ENCODE measurements at places on chromosomes 3 and 15.

DNA sequence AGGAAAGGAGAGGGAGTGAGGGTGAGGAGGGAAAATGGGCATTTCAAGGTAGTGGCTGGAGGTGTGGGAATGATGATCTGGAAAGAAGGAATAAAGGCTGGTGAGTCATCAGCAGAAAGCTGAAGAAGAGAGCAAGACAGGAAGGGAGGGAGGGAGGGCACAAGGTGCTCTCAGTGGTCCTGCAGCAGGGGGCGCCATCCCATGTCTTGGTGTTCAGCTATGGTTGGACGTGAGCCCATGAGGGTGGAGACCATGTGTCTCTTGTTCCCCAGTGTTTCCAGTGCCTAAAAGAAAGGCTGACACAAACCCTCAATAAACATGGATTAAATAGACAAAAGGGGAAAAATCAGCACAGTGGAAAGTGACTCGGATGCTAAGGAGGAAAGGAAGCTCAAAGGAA lies 228.5 kb downstream of the NTRK3 start:
- no peak for DNase-seq

GRCh38 chr3:188310270-188310710 lies 156.3 kb downstream of the LPP start:
- DNase-seq, result no peak

DNA sequence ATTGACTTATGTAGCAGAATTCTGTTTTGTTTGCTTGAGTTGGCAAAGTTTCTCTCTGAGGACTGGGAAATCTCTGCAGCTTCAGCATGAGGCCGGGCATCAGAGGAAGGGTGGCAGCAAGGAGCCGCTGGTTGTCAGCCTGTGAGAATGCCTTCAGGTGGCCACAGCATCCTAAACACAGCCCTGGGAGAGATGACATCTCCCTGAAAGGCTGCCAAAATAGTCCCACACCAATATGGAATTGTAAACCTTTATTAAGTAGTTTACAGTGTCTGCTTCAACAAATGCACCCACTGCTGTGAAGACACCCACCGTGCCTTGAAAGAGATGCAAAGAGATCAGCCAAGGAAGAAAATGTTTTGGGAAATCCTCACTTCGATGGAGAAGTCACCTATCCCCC lies 609.7 kb upstream of the ARRDC4 start:
- DNase-seq, result no peak

GRCh38 chr15:68426116-68426515 lies 5.8 kb downstream of the ITGA11 start:
- DNase-seq, result no peak

DNA sequence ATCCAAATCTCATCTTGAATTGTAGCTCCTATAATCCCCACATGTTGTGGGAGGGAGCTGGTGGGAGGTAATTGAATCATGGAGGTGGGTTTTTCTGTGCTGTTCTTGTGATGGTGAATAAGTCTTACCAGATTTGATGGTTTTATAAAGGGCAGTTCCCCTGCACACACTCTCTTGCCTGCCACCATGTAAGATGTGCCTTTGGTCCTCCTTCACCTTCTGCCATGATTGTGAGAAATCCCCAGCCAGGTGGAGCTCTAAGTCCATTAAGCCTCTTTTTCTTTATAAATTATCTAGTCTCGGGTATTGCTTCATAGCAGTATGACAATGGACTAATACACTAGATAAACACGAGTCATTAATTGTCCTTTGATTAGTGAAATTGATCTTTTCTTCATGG lies 214.5 kb upstream of the CFAP20DC start:
- no peak for DNase-seq

DNA sequence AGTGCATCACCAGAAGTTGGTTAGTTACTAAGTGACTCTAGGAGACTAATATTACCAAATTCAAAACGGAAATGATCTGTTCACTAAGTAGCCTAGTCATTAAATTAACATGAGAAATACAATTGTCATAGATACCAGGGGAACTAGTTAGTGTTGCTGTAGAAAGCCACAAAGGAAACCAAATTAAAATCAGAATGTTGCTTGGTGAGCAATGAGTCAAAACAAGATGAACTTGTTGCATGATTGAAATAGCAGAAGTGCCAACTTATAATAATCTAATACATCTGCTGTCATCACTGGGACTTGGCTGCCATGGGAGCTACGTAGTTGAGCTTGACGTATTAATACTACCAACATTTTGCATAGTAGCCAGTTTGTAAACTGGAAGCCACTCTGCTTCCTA lies 458.1 kb downstream of the DIPK2A start:
- DNase-seq, result no peak

GRCh38 chr15:73965094-73965757 lies 26.9 kb downstream of the STOML1 start:
- no peak for DNase-seq

DNA sequence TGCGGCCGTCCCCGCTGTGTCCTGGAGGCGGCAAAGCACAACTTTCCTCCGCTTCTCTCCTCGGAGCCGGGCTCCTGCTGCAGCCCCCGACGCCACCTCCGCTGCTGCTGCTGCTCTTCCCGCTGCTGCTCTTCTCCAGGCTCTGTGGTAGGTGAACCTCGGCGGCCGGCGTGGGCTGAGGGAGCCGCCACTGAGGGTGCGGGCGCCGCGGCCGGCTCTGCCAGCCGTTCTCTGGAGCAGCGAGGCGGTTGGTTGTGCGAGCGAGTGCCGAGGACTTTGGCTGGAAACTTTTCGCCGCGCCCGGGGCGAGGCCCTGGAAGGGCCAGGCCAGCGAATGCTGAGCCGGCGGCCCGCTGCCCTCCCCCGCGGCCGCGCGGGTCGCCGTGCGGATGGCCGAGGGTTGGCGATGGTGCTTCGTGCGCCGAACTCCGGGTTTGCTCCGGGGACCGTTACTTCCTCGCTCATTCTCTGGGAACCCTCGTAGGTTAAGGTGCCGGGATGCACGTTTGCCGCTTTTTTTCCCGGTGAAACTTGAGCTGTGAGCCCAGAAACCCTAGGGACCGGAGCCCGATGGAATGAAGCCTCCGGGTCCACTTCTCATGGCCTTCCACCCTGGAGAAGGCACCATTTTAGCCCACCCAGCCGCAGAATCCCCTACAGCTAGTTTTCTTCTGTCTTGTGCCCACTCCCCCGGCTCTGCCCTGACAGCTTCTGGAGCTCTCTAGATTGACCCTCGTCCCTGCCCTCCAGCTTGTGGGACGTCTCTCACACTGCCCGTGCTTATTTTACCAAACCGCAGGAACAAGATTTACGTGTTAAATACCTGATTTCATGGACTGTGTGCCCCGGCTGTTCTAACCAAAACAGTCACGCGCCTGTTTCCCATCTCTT lies 660 bp downstream of the NECTIN3 start:
- DNase-seq, result no peak

- peak; percentile 94 for DNase-seq
Measured at GRCh38 chr3:102156426-102156825, 278.4 kb upstream of the ZPLD1 start.

- no peak for DNase-seq
Measured at GRCh38 chr15:26314577-26314976, 451.4 kb upstream of the ATP10A start.

DNA sequence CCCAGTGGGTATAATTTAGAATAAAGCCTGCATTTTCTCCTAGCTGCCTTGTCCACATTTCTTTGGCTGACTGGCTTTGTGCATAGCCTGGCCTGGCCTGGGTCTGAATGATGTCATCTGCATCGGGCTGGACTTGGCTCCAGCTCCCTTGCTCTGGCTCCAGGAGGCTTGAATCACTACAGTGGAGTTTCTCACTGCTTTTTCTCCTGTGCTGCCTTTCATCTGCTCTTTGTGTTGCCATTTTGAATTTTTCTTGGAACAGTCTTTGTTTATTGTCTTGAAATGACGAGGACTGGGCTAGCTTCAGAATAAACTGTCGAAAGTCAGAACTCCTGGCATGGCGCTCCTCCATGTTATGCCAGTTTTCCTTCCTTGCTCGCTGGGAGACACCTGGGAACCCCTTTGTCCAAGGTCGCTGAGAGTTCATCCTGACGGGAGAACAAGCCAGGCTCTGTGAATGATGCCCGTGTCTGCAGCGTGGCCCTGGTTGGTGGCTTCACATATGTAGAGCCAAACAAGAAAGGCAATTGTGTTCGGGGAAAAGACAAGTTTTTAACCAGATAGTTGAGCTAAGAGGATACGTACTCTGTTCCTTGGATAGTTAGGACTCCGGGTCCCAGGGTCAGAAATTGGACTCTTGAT lies 258.9 kb downstream of the PDZRN3 start:
- no peak for DNase-seq

DNA sequence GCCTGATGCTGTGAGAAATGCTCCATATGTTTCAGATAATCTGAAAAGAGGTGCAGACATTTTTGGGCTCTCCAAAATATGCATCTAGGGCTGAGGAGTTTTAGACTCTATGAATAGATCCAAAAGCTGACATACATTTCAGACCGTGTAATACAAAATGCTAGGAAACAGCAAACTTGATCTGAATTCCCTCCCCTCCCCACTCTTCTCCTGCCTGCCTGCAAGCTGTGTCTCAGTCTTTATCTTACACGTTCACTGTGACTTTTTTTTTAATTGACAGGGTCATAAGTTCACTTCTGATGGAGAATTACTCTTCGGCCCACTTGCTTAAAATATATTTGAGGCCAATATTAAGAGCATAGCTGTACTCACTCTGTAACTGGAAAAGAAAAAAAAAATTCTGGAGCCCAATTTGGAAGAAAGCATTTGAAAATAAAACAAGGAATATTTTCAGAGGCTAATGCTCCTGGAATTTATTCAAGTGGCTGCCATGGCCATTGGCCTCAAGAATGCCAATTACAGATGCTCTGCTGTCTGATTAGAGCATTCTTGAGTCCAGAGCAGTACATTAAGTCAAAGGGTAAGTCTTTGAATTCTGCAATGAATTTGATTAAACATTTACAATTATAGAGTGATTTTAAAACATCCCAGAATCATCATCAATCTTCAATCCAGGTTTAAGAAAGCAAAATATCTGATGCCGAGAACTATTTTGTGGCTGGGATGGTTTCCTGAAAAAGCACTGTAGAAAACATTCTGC lies 146.2 kb upstream of the SEMA6D start:
- no peak for DNase-seq

GRCh38 chr15:22236469-22236868 lies 156.1 kb downstream of the OR4M2 start:
- no peak for DNase-seq

DNA sequence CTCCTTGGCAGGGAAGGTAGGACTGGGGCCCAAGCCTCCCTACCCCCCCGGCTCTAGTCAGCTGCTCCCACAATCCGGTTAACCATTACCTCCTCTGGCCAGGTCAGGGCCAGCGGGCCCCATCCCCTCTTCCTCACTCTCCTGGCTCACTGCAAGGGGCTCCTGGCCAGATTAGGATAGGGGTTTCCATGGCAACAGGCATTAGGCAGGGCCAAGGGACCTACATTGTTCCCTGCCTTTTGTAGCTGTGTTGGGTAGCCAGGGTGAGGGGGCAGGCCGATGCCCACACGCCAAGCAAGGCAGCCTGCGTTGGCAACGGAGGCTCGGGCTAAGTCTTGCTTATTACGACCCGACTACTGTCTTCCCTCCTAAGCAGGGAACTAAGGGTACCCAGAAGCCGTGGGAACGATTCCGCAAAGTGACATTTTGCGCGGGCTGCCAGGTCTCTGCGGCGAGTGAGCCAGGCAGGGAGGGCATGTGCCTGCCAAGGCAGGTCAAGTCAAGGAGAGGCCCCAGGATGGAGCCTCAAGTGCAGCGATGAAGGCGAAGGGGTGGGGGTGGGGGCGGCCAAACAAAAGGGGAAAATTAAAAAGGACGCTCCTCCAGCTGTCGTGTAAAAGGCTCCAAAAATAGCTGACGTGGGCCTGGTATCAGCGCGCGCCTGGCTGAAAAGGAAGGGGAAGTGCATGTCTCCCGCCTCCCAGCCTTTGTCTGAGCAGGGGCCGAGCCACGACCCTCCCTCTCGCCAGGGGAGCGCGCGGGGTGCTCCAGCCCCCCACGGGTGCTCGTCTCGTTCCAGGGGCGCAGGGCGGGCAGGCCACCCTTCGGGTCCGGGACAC lies 919 bp downstream of the IDH2 start:
- no peak for DNase-seq

DNA sequence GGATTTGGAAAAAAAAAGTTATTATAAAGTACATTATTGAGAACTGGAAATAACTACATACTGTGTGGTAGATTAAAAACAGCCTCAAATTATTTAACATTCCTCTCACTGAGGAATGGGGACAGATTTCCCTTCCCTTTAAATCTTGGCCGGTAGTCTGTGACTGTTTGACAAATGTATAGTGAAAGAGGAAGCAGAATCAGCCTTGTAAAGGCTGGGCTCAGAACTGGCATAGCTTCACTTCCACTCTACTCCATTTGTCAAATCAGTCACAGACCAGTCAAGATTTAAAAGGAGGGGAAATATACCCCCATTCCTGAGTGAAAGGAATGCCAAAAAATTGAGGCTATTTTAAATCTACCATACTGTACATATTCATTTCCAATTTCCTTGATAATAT lies 18.2 kb upstream of the B4GALT4 start:
- DNase-seq, result no peak

DNA sequence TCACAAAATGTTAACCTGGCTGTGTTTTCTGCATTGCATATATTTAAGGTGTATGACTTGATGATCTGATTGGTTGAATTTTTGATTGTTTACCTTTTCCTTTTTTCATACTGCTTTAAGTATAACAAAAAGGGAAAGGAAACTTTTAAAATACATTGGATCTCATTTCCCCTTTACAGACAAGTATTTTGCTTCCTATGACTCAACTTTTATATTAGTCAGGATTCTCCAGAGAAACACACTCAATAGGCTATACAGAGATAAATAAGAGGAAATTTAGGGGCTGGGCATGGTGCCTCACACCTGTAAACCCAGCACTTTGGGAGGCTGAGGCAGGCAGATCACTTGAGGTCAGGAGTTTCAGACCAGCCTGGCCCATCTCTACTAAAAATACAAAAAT lies 205.8 kb downstream of the TJP1 start:
- no peak for DNase-seq

- no peak for DNase-seq
Measured at GRCh38 chr15:46080016-46080415, 445.2 kb downstream of the SQOR start.

DNA sequence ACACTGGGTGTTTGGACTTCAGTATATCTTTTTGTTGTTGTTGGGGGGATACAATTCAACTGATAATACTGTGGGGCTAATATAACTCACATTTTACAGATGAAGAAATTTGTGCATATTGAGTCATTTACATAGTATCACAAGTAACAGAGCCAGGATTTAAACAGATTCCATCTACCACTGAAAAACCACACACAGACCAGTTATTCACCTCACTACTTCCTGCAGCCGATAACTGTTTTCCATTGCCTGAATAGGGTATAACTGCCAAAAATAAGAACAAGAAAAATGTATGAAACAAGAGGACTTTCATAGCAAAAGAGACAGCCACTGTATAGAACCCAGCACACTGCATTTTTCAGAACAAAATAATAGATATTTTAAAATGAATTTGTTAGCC lies 215.8 kb upstream of the CNTN6 start:
- DNase-seq, result no peak

- DNase-seq, result no peak
Measured at GRCh38 chr3:73449774-73450173, 175.0 kb downstream of the PDZRN3 start.

GRCh38 chr3:171591070-171591469 lies 130.9 kb upstream of the TNIK start:
- no peak for DNase-seq

- DNase-seq, result no peak
Measured at GRCh38 chr15:91924837-91925495, 71.5 kb downstream of the SLCO3A1 start.

GRCh38 chr15:80780416-80781221 lies 1.4 kb downstream of the CEMIP start:
- DNase-seq, result no peak

GRCh38 chr15:93862791-93863190 lies 368.6 kb upstream of the MCTP2 start:
- DNase-seq, result no peak
